ENCODE measurements at places on chromosomes 1 and 21.

- H3K27ac ChIP-seq: no peak overlapping the region
- no peaks in the 10 kb centered on the region for H3K36me3 ChIP-seq
- no peaks in the 10 kb centered on the region for H3K27me3 ChIP-seq
- no peak overlapping the region for H3K4me3 ChIP-seq
- H3K4me1 ChIP-seq: no peaks in the 10 kb centered on the region
Measured at GRCh38 chr1:7993593-7994479, 32.3 kb downstream of the ERRFI1 start.

DNA sequence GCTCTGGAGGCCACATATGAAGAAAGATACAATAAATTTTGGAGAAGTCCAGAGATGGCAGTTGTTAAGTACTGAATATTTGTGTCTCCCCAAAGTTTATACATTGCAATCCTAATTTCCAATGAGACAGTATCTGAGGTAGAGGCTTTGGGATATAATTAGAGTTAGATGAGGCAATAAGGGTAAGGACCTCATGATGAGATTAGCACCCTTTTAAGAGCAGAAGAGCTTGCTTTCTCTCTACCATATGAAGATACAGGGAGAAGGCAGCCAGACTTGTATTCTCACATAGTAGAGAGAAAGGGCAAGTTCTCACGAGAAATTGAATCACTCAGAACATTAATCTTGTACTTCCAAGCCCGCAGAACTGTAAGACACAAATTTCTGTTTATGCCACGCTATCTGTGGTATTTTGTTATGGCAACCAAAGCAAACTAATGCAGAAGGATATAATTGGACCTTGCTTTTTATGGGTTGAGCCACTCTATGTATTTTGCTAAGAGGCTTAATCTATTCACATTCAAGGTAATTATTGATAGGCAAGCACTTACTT, 430.1 kb downstream of the KCNT2 start:
- no peak overlapping the region for H3K27ac ChIP-seq
- H3K36me3 ChIP-seq: no peaks in the 10 kb centered on the region
- H3K27me3 ChIP-seq: no peaks in the 10 kb centered on the region

DNA sequence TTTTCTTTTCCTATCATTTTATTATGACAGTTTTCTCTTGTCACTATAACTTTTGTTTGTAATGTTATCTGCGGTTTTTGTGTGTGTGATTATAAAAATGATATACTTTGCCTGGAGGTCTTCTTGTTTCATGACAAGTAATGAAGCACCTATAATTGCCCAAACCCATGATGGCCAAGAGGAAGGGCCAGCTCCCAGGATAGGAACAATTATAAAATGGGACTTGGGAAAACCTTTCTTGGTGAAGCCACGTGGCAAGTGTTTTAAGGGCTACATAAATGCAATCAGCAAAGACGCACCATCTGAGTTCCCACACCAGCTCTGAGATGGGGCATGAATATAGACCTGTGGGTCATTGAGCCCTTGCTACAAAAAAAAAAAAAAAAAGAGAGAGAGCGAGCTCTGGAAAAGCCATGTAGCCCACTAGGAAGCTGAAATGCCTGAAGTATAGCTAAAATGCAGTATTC, 462.6 kb upstream of the RUNX1 start:
- H3K36me3 ChIP-seq: no peaks in the 10 kb centered on the region
- DNase-seq: no peak
- H3K4me1 ChIP-seq: peaks cover 4% of the 10 kb centered on the region
- no peak overlapping the region for H3K4me3 ChIP-seq
- H3K27me3 ChIP-seq: no peaks in the 10 kb centered on the region

GRCh38 chr1:235730007-235730406, 80.4 kb upstream of the GNG4 start:
- no peak overlapping the region for H3K27ac ChIP-seq
- no peaks in the 10 kb centered on the region for H3K4me1 ChIP-seq
- H3K36me3 ChIP-seq: peaks cover 2% of the 10 kb centered on the region
- H3K4me3 ChIP-seq: no peak overlapping the region
- H3K27me3 ChIP-seq: no peaks in the 10 kb centered on the region

DNA sequence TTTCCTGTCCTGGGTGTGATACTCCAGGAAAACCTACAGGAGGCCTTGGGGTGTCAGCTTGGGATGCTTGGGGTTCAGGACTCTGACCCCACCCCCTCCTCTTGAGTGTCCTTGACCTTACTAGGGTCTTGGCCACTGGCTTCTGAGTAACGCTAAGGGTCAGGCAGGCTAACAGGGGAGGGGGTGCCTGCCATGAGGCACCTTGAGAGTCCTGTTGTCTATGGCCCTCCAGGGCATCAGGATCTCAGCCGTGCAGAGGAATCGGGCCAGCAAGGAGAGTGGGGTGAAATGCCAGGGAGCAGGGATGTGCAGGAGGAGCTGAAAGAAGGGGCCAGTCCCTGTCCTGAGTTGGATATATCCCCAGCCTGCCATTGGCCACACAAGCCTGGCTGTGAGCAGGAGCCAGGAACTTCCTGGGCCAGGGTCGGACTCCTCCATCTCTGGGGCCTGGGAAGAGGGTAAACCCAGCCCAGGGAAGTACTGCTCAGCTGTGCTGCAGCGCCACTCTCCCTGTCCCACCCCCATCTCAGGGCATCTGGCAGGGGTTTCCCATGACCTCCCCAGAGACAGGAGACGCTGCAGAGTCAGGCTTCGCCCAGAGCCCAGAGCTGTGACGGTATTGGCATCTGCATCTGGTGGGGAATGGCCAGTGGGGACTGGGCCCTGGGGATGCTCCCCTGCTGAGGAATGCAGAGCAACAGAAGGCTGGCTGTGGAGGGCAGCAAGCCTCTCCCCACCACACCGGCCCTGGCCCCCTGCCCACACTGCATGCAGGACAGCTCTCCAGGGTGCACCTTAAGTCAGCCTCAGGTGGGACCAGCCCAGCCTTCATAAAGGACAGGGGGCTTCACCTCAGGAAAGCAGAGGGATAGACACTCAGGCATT, 6.3 kb downstream of the KIF21B start:
- DNase-seq: no peak
- peaks cover 25% of the 10 kb centered on the region for H3K27me3 ChIP-seq
- no peaks in the 10 kb centered on the region for H3K36me3 ChIP-seq
- H3K4me1 ChIP-seq: peaks cover 24% of the 10 kb centered on the region
- H3K4me3 ChIP-seq: no peak overlapping the region

DNA sequence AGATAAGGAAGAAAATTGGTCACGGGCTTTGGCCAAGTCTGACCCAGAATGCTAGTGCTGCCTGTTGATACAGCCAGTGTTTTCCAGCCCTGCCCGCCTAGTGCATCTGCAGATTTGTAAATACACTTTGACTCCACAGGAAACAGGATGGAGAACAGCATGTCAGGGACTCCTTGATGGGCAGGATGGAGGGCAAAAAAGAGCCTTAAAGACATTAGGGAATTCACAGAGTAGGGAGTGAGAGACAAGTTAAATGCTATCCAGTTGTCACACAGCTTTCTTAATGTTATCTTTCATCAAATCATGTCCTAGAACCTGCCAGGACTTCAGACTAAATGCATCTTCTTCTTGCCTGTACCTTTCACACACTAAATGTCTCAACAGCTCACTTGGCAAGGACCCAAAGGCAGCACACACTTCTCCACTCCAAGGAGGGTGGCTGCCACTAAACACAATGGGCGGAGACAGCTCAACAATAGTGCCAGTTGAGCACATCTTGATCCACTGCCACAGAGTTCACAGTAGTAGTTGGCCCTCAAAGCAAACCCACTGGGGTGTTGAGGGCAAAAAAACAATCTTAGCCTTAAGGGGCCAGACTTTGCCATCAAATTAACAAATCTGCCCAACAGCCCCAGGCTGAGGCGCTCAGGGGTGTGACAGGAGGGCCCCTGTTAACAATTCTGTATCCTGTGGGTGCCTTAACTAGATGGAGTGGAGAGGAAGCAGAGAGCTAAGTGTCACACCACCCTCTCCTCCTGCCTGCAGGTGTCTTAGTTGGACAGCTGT, 2.7 kb downstream of the HIVEP3 start:
- no peak overlapping the region for H3K4me3 ChIP-seq
- no peaks in the 10 kb centered on the region for H3K36me3 ChIP-seq
- peaks cover 51% of the 10 kb centered on the region for H3K27me3 ChIP-seq
- H3K27ac ChIP-seq: no peak overlapping the region
- DNase-seq: no peak
- no peaks in the 10 kb centered on the region for H3K4me1 ChIP-seq

DNA sequence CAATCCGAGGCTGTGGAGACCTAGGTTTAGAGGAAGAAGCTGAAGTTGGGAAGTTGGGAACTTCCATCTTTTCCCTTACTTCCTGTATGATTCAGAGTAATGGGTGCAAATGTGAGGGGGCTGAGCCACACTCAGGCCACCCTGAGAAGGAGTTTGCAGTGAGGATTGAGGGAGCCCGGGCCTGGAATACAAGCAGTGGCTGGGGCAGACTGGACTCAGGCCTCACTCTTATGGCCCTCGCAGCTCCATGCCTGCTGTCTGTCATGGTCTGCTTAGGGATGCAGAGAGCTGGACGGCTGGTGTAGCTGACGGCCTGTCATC, 73.7 kb upstream of the RAB4A start:
- H3K4me3 ChIP-seq: no peak overlapping the region
- H3K27ac ChIP-seq: no peak overlapping the region
- H3K27me3 ChIP-seq: no peaks in the 10 kb centered on the region
- no peak for DNase-seq
- H3K4me1 ChIP-seq: peaks cover 5% of the 10 kb centered on the region
- no peaks in the 10 kb centered on the region for H3K36me3 ChIP-seq

- DNase-seq: no peak
- no peak overlapping the region for H3K27ac ChIP-seq
- peaks cover 12% of the 10 kb centered on the region for H3K27me3 ChIP-seq
- no peaks in the 10 kb centered on the region for H3K36me3 ChIP-seq
Measured at GRCh38 chr1:12047120-12047876, 15.8 kb upstream of the TNFRSF8 start.

GRCh38 chr1:183148599-183148998, 37.5 kb upstream of the LAMC2 start:
- no peaks in the 10 kb centered on the region for H3K27me3 ChIP-seq
- H3K27ac ChIP-seq: peak overlapping the region; percentile 31
- no peak for DNase-seq
- H3K36me3 ChIP-seq: peaks cover 6% of the 10 kb centered on the region
- peaks cover 14% of the 10 kb centered on the region for H3K4me1 ChIP-seq

DNA sequence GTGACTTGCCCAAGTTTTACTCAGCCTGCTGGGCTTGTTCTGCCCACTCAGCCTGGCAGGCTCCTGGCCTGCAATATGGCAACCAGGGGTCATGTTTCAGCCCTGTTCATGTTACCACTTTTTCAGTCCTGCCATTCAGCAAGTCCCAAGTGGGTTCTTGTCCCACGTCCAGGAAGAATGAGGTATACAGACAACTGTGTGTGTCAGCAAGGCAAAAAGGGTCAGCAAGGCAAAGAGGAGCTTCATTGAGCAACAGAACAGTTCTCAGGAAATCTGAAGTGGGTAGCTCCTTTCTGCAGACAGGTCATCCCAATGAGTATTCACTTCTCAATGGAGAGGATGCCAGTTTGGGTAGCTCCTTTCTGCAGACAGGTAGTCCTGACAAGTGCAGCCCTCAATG, 1233.3 kb upstream of the B3GALT2 start:
- H3K4me3 ChIP-seq: no peak overlapping the region
- DNase-seq: no peak
- no peak overlapping the region for H3K27ac ChIP-seq
- no peaks in the 10 kb centered on the region for H3K36me3 ChIP-seq

GRCh38 chr1:50976111-50976889, 6.3 kb downstream of the CDKN2C start:
- DNase-seq: no peak
- H3K36me3 ChIP-seq: no peaks in the 10 kb centered on the region
- H3K4me3 ChIP-seq: no peak overlapping the region
- no peak overlapping the region for H3K27ac ChIP-seq

GRCh38 chr1:28329395-28330153, 734 bp downstream of the MED18 start:
- H3K36me3 ChIP-seq: peaks cover 36% of the 10 kb centered on the region
- peaks cover 33% of the 10 kb centered on the region for H3K4me1 ChIP-seq
- peak overlapping the region; percentile 71 for H3K4me3 ChIP-seq

DNA sequence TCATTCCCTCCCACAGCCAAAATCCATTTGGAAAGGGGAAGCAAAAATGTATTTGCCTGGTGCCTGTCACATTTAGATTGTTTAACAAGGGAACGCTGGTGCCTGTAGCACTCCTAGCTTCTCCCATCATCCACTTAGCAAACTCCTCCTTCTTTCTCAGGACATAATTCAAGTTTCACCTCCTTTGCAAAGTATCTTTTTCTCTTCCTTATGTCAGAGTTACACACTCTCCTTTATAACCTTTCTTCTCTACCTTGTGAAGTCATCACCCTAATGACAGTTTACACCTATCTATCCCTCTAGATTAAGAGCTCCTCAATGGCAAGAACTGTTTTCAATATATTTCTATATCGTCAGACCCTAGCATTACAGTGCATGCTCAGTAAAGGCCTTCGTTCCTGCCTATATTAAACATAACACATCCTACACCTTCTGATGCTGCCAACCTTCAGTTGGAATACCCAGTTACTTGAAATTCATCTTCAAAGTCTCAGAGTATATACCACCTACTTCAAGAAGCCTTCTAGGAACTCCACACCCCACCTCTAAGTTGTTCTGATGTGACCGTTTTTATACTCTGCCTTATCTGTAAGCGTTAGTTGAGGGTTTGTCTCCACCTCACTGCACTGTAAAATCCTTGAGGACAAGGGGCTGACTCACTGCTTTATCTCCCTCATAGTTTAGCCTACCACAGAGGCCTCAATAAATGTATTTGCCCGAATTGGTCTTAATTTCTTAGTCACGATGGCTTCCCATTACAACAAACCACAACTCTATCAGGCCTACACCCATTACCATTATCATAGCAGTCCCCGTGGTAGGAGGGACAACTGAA, 1.0 kb upstream of the EPS15 start:
- peak; percentile 45 for DNase-seq
- H3K36me3 ChIP-seq: no peaks in the 10 kb centered on the region
- H3K4me3 ChIP-seq: no peak overlapping the region
- H3K27ac ChIP-seq: peak overlapping the region; percentile 53
- H3K4me1 ChIP-seq: peaks cover 25% of the 10 kb centered on the region

DNA sequence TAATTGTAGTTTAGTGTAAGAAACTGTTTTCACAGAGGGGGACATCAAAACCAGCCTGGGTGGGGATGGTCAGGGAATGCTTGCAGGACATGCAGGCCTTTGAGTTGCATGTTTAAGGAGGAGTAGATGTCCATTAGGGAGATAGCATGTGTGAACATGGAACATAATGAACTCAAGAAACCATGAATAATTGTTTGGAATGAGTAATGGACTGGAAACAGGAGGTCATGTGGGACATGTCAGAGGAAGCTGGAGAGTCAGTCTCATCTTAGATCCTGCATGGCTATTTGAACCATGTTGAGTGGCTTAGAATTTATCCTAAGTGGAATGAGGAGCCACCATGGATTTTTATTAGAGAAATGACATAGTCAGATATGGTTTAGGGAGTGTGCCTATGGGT, 86.4 kb downstream of the RPE65 start:
- H3K4me1 ChIP-seq: no peaks in the 10 kb centered on the region
- no peaks in the 10 kb centered on the region for H3K36me3 ChIP-seq
- no peak overlapping the region for H3K27ac ChIP-seq
- no peak for DNase-seq
- no peak overlapping the region for H3K4me3 ChIP-seq
